ENCODE measurements at places on chromosomes 2 and 18.

GRCh38 chr2:204972161-204972560, 426.9 kb downstream of the PARD3B start:
- no peak for DNase-seq

DNA sequence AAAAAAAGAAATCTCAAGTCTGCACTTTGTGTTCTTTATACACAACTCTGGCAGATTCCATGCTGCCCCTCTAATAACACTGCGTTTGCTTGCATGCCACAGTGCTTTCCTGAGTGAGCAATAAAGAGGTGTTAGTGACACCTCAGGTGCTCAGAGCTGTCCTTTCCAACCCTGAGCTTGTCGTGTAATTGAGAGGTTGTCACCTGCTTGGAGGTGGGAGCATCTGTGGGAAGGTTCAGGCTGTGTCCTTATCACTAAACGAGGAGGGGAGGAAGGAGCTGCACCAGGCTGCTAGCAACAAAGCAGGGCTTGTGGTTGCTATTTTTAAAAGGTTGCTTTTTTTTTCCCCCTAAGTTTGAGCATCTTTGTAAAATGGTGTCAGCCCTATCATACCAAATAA, 31.9 kb downstream of the APCDD1 start:
- DNase-seq, result no peak

DNA sequence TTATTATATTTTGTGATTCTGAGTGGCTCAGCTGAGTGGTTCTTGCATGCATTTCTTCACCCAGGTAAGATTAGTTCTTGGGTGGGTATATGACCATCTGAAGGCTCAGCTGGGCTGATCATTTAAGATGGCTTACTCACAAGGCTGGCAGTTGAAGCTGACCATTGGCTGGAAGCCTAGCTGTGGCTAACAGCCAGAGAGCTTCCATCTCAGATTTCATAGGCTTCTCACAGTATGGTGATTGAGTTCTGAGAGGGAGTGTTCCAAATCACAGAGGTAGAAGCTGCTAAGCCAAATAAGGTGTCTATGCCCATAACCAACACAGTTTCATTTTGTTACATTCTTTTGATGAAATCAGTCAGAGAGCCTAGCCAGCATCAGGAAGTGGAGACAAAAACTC, 117.4 kb upstream of the RPRM start:
- no peak for DNase-seq

DNA sequence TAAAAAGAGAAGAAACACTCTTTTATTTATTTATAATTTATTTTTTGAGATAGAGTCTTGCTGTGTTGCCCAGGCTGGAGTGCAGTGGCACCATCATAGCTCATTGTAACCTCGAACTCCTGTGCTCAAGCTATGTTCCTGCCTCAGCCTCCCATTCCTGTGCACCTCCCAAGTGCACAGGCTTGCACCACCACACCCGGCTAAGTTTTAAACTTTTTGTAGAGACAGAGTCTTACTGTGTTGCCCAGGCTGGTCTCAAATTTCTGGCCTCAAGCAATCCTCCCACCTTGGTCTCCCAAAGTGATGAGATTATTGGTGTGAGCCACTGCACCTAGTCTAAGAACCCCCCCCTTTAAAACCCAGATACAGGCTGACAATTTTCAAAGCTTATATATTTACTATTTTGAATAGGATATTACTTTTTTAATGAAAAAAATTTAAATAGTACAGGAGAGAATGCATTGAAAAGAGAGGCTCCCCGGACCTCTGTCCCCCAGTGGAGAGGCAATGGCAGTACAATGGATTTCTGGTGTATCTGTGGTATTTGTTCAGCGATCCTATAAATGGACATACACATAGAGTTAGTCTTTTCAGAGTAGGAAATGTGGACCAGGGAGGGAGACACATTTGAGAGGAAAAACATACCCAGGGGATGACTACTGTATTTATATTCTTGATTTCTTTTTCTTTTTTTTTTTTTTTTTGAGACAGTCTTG, 48.1 kb upstream of the CNOT11 start:
- DNase-seq, result no peak

DNA sequence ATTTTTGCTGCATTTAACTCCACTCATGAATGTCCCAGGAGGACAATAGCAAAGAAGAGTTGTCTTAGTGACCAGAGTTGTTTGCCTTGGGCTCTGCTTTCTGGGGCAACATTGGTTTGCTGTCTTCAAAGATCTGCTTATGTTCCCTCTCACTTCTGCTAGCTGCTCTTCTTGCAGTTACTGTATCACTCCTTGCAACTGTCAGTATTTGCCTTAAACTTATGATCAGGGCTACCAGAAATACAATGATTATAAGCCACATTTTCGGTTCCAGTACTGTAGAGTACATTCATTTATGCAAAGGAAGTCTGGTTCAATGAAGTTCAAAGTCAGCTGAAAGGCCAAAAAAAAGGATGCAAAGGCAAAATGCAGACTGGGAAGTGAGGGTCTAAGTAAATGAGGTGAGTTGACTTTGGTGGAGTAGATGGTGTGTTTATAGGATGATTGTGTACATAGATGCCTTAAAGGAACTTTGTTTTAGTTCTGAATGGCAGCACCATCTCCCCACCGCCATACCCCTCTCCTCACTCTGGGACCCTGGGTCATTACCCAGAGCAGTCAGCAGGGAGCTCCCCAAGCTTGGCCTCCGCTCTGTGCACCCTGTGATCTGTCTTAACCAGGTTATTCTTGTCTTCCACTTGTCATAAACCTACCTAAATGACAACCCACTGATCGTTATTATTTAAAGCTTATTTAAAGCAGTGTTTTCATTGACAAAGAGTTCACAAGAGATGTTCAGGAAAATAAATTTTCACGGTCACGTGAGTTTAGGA, 236.0 kb downstream of the DOK6 start:
- peak; percentile 11 for DNase-seq
